Hypothalamus (tissue), 51 donors: ENCODE measurements at places on chromosomes 6 and 20.

- no peak for DNase-seq
These were observed 47.2 kb downstream of the CHD6 start for GRCh38 chr20:41571006-41571405.

DNA sequence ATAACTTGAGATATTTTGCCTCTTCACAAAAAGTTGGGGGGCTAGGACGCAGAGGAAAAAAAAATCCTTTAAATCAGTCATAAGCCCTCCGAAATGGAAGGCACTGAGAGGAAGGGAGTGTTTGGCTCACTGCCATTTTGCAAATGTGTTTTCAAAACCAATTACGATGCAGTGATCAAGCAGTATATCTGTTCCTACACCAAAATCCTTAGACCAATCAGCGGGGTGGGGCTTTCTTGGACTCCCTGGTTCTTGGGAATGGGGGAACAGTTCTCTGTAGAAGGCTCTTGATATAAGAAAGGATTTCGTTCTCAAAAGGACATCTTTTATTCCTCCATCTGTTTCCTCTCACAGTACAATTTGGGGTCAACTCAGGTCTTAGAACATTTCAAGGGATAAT is 478.6 kb upstream of the JARID2 start:
- DNase-seq, result no peak

DNA sequence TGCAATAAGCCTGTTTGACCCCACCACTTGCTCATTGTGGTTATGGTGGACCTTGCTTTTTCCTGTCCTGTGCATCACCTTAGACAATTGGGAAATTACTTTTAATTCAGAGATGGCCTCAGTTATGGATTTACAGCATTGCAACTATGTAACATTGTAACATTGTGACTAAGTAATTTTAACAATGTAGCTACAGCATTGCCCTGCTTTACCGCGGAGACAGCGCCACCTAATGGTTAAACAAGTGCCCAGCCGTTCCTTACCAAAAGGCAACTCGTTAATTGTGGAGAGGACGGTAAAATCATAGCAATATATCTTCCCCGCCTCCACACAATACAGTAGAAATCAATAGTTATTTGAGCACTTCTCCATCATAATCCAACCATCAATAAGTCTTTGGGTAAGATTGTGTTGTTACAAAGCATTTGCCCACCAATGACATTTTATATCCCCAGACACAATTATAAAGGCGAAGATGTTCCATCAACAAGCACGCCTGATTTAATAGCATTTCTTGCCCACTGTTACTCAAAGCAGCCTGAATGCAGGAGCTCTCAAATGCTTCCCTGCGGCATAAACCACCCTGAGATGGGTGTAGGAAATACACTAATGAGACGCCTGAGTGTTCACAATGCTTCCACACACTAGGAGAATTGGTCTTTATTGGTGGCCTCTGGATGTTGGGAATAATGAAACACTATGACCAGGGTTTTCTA is 93.7 kb downstream of the PROKR2 start:
- DNase-seq, result peak; percentile 34

- DNase-seq, result no peak
These were observed 20.4 kb downstream of the PTPRK start for GRCh38 chr6:128500014-128500413.

DNA sequence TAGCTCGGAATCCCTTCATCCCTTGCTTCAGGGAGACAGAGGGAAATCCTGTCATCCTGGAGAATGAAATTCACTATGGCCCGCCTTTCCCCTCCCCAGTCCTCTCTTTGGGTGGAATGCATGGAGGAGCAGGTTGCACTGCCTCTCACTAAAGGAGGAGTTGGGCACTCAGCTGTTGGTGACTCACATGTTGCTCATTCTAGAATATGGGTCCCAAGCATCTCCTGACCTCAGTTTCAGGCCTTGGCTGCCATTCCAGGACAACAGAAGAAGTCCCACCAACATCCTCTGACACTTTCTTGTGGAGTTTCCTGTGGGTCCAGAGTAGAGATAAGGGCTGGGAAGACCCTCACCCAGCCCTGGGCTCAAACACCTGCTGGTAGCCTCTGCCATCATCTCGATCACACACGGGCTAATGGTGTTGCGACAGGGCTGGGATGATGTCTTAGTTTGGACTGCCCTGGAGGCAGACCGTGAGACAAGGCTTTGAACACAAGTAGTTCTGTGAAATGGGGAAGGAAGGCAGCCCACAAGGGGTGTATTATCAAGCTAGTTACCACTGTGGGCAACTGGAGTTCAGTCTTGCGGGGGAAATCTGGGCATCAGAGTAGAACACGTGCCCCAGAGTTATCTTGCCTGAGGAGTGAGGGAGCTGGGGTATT is 52.4 kb upstream of the RNF24 start:
- DNase-seq, result no peak

GRCh38 chr6:47780510-47781356 is 1.1 kb upstream of the OPN5 start:
- no peak for DNase-seq

DNA sequence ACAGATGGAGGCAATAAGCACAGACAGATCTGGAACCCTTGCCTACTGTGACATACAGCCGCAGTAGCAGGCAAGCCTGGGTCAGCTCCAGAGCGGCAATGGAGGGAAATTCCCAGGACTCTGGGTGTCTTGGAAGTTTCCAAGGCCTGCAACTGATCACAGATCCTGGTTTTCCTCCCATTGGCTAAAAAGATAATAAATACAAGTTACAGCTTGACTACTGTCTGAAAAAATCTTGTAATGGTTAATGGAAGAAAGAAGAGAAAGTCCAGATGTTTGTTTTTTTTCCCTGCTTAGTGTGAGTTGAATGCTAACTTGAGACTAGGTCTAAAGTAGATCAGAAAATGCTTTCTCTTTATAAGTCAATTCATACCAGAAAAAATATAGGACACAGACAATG is 307.6 kb downstream of the ALDH8A1 start:
- no peak for DNase-seq

DNA sequence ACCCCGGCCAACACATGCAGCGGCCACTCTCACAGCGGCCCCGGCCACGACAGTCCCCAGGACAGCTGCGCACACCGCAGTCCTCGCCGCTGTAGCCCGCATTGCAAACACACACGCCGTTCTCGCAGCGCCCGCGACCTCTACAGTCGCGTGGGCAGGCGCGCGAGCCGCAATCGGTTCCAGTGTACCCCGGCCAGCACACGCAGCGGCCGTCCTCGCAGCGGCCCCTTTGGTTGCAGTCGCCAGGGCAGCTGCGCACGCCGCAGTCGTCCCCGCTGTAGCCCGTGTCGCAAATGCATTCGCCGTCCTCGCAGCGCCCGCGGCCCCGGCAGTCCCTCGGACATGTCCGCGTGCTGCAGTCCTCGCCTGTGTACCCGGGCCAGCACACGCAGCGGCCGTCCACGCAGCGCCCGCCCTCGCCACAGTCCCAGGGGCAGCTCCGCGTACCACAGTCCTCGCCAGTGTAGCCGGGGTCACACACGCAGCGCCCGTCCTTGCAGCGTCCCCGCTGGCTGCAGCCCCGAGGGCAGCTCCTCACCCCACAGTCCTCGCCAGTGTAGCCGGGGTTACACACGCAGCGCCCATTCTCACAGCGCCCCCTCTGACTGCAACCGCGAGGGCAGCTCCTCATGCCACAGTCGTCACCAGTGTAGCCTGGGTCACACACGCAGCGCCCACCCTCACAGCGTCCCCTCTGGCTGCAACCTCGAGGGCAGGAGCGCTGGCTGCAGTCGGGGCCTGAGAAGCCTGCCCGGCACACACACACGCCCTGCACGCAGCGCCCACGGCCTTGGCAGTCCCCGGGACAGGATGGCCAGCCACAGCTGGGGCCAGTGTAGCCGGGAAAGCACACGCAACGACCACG is 12.5 kb downstream of the TNXB start:
- no peak for DNase-seq

DNA sequence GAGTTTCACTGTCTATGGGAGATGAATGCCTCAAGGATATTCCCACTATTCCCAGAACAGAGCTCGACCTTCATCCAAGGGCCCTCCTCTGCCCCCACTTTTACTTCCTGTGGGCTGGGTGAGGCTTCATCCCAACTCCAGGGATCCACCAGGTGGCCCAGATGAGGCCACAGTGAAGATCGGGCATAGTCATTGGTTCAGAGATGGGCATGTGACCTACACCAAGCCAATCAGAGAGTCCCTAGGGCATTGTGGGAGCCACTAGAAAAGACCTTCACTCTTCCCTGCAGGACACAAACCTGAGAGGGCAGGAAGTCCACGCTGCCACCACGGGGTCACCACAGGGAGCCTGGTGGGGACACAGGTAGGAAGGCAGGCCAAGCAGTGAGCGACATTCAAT is 72.9 kb upstream of the SLC22A16 start:
- DNase-seq, result no peak

DNA sequence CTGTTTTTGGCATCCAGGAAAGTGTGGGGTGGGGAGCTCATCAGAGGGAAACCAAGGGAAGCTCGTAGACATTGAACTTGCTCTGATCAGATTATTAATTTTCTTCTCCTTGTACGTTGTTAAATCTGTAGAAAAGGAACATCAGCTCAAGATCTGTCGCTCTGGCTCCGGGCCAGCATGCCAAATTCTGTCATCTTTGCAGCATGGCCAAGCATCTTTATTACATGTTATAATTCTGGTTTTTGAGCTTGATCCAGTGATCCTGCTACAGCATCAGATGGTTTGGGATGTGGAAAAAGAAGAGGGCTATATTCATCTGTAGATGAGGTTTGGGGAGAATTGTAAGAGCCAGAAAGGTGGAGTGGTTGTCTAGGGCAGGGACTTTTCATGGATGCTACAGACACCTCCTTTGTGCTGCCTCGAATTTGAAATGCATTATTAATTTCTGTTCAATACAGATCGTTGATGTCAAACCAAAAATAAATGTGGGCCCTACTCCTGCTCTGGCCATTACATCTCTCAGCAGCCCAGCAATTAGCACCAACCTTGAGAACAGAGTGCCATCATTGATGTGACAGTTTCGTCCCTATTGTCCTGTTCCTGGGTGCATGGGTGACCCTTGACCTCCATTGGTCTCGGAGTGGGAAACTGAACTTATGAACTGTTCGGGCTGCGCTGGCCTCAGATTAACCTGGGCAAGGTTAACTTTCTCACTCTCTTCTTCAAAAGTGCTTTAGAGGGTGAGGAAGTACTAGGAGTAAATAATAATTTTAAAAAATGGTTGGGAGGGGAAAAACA is 250.8 kb downstream of the SOX4 start:
- DNase-seq, result no peak
